ENCODE measurements at places on chromosomes 3 and 15.
A peak's percentile ranks its signal among the peaks of the same experiment; 100 is the strongest.

GRCh38 chr3:146640955-146641867 lies 36.1 kb upstream of the PLSCR5 start:
- no peak for DNase-seq

DNA sequence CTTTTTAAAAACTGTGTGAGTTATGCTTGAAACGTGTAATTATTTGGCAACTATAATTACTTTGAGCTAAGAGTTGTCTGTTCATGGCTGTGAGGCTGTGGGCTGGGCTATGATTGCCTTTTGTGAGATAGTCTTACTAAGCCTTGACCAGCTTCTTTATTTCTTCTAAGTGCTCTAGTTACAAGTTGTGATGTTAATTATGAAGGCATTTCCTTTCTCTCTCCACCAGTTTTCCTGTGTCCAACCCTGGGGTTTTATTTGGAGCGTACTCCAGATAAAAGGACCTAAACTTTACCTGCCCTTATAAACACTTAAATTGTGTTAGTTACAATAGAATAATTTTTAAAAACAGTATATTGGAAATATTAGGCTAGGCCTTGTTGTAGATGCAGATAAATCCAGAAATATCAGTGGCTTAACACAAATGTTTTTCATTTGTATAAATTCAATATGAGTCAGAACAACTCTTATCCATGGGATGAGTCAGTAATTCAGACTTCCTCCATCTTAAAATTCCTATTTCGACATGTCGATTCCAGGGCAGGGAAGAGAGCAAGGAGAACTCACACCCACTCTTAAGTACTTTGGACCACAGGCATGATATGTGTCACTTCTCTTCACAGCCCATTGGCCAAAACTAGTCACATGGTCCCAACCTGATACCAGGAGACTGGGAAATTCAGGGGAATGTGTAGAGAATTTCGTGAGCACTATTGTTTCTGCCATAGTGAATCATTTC lies 17.0 kb downstream of the TMEM62 start:
- DNase-seq = no peak

- DNase-seq = peak; percentile 45
Observed at GRCh38 chr3:62372621-62373041, 719 bp downstream of the FEZF2 start.

- DNase-seq = no peak
Observed at GRCh38 chr15:39022532-39023305, 458.1 kb upstream of the RASGRP1 start.

DNA sequence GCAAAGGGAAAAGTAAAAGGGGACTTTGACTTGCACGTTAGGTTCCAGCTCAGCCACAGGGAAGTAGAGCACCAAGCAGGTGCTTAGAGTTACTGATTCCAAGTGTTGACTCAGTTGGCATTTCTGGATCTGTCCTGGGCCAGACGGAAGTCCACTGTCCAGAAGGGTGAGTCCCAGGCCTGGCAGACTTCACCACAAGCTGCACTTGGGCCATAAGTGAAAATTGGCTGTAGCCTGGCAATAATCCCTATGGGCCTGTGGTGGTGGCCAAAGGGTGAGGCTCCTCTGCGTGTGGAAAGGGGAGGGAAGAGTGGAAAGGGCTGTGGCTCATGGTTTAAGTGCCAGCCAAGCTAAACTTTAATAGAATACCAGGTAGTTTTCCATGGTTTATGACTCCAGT lies 121.5 kb downstream of the DTWD1 start:
- no peak for DNase-seq

DNA sequence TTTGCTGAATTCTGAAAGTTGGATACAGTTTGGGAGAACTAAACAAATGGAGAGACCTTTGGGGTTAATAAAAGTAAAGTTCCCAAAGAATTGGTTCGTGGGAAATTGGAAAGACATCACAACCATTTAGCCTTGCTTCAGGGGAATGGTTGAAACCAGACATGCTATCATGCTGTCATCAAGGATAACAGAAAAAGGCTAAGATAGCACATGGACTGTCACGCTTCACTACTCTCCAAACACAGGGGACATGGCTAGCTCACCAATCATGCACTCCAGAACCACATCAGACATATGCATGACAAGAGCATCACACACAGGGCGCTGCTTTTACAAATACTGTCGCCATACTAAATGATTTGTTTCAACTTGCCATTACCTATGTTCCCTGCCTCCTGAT lies 671.7 kb upstream of the ROBO1 start:
- no peak for DNase-seq

DNA sequence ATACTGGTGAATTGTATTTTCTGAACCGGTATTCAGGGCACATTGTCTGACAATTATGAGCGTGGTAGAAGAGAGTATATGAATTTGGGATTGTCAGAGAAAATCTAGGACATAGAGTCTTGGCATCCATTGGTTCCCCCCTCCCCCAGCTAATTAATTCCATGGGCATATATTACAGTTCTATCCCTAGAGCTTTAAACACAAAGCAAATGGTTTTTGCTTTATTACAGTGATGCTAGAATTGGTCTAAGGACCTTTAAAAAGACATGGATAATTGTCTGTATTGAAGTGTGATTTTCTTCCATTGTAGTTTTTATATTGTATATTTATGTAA lies 91.3 kb downstream of the FNDC3B start:
- DNase-seq = no peak

GRCh38 chr3:71237672-71238071 lies 345.9 kb downstream of the FOXP1 start:
- DNase-seq = no peak

DNA sequence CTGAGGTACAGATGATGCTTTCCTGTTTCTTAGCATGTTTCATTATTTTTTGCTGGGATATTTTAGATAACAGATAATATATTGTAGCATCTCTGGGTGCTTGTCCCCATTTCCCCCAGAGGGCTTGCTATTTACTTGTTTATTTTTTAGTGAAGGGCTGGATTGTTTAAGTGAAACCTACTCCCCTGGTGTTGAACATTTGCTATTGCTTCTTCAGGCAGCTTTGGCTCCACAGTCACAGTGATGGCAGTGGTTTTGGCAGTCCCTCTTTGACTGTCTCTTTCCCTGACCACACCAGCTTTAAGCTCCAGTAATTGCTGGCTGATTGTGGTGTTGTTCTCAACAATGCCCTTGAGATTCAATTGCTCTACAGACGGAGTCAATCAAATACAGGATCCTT lies 128.9 kb downstream of the KLF13 start:
- no peak for DNase-seq

Measured in WTC11 (cell line).